ENCODE measurements at places on chromosomes 16 and 17.

DNA sequence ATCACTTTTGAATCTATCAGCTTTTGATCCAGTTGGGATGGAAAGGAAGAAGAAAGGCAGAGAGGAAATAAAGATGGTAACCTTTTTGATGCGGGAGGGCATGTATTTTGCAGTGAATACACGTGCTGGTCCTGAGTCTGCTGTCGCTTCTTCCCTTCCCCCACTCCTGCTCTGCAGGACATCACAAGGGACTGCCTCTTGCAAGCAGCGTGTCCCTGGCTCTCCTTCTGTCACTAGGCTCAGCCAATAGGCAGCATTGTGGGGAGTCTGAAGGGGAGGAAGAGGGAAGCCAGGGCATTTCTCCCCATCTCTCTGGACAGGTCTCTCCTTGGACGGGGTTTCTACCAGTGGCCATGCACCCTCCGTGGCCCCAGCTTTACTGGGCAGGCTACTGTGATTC lies 15.7 kb upstream of the WFDC1 start:
- no peak for DNase-seq

- DNase-seq, result no peak
These were observed 194.6 kb upstream of the DYNLRB2 start for GRCh38 chr16:80346111-80346632.

DNA sequence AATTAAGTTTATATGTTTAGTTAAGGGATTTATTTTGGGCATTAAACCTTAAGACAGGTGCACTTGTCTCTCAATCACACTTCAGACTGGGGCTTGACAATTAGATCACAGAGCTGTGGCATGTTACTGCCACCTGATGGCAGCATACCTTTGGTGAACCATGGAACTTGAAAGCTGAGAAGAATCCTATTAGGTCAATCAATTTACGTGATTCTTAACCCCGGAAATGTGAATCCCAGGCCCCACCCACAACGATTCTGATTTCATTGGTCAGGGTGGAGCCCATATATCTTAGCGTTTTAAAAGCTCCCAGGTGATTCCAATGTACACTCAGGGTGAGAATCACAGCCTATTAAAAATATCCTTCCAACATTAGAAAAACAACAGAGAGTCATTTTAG lies 91.0 kb downstream of the GSG1L start:
- DNase-seq, result no peak

DNA sequence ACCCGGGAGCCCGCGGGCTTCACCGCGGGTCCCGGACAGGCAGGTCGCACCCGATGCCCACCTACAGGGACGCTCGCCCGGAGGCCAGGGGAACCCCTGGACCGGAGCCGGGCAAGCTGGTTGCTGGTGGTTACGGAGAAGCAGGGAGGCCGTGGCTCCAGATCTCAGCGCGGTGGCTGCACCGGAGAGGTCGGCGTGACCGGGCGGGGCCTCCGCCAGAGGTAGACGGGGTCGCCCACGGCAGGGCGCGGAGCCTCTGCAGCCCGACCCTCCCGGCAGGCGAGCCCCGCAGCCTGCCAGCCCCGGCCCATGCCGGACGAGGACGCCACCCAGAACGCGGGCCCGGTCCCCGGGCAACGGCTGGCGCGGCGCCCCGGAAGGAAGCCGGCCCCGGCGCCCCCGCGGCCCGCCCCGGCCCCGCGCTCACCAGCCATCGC lies 341 bp downstream of the PCYT2 start:
- DNase-seq, result no peak

DNA sequence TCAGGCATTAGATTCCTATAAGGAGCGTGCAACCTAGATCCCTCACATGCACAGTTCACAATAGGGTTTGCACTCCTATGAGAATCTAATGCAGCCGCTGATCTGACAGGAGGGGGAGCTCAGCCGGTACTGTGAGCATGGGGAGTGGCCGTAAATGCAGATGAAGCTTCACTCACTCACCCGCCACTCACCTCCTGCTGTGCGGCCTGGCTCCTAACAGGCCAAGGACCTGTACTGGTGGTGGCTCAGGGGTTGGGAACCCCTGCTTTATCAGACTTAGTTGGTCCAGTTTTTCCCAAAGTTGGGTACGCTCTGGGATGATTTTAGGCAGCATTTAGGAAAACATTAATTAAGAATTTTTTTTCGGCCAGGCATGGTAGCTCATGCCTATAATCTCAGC lies 103.8 kb downstream of the MARF1 start:
- no peak for DNase-seq

DNA sequence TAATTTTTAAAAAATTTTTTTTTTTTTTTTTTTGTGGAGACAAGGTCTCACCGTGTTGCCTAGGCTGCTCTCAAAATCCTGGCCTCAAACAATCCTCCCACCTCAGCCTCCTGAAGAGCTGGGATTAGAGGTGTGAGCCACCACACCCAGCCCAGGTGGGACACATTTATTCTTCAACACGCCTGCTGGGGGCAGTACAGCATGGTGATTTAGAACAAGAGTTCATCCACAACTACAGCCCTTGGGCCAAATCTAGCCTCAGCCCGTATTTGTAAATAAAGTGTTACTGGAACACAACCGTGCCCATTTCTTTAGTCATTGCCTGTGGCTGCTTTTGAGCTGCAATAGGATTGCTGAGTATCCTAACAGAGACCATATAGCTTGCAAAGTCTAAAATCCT lies 92.8 kb downstream of the KATNIP start:
- no peak for DNase-seq

DNA sequence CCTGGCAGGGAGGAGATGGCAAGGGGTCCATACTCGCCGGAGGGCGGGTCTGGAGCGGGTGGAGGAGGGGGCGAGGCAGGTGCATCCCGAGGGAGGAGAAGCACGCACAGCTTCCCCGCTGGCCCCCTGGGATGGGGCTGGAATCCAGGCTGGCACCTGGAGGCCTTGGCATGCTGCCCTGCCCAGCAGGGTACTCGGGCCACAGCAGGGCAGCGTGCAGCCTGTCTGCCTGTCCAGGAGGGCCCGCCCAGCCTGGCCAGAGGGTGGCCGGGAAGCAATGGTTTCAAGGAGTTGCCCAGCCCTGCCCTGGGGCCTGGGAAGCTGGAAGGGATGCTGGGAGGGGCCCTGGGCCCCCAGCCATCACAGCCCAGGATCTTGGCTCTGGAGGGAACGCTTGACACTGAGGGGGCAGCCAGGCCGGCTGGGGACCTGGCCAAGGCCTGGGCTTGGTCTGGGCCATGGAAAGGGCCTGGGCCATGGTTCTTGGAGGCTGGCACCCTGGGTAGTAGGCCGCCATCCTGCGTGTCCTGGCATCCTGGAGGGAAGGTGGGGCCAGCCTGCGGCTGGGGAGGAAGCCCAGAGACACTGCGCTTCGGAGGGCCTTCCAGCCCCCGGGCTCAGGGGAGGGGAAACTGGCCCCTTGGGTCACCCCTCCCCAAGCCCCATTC lies 1.1 kb downstream of the GLIS2 start:
- DNase-seq, result no peak

- DNase-seq, result no peak
These were observed 1.3 kb downstream of the GSPT1 start for GRCh38 chr16:11914210-11915113.
